ENCODE measurements at places on chromosomes 3 and 15.

DNA sequence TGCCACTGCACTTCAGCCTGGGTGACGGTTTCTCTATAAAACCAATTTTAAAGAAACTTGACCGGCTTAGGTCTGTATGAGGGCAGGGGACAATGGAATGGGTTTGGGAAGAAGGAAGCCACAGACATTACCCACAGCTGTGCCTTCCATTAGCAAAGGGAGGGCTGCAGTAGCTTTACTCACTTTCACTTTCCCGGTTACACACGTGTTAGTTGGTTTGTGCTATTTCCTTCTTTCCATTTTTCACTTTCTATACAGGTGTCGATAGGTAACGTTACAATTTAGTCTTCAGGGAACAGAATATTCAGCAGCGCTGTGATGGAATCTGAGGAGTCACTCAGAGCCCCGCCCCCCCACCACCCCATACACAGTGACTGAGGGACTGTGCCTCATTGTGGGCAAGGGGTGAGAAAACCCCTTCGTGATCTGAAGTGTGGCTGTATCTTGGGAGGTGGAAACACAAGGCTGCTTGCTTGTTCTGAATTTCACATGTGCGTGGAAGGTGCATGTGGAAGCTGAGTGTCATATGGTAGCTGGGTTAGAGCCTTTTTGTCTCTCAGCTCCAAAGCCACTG is 44.8 kb upstream of the RPL32 start:
- no peak for DNase-seq

DNA sequence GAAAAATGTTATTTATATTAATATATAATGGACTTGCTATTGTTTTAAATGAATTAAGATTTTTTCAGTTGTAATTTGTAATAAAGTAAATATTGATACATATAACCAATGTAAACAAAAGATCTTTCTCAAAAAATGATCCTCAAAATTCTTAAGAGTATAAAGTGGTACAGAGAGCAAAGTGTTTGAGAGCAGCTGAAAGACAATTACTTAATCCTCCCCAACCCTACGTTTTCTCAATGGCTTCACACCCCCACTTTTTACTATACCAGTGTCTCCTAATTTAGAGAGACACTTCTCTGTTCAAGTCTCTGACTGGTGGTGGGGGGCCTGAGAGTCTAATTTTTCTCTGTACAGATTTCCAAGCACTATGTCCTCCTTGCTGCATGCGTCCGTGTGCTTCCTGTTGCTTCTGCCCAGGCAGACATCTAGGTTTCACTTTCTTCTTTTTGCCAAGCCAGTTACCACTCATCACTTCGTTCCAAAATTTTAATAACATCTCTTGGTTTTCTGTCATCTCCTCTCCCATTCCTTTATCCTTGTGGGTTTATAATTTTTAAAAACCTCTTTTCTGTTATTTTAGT is 276.3 kb upstream of the DNAJC19 start:
- DNase-seq = no peak

- DNase-seq = no peak
Observed at GRCh38 chr3:101861212-101861788, 12.0 kb downstream of the NFKBIZ start.

DNA sequence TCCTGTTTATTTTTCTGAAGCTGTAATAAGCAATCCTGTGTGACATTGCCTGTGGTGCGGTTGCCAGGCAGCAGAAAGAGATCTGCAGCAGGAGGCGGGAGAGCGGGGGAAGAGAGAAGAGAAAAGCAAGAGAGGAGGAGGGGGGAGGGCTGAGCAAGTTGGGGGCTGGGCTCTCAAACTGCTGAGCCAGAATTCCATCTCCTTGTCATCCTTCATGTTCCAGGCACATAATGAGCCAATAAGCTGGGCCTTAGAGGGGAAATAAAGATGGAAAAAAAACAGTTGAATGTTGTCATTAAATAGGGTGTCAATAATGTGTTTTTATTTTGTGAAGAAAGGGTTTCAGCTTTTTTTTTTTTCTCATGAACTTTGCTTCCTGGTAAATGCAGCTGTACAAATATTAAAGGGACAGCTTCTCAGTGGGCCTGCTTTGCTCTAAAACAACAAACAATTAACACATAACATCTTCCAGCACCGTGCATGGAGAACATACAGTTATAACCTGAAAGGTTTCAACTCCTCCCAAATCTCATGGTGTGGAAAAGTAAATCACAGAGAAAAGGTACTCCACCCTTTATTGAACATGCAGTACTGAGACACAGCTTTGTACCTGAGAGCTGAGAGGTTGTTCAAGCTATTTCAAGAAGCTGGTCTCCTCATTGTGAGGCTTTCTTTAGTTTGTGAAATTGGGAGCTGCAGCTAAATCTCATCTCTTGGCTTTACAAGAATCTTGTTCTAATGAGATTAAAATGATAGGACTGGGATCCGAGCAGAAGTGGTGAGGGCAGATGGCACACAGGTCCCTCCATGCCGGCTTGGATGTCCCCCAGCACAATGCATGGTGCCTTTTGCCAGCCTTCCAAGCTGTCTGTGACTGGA is 451.1 kb upstream of the KCNMB2 start:
- DNase-seq = peak; percentile 89

DNA sequence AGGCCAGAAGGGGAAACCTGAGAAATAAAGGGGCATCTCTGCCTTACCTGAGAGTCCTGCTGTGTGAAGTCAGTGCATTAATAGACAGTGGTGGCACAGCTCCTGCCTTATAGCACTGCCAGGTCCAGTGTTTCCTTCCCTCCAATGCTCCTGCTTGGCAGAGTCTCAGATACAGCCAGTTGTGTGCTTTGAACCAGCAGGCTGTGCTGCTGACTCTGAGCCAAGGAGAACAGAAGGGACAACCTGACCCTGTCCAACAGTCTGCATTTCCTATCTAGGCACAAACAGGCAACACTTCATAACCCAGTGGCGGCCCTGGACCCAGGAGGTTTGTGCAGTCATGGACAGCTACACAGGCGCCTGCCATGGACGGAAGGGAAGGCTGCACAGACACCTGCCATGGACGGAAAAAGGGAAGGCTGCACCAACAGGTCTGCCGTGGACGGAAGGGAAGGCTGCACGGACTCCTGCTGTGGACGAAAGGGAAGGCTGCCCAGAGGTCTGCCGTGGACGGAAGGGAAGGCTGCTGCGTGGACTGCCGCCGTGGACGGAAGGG is 33.9 kb upstream of the PLXNA1 start:
- no peak for DNase-seq

GRCh38 chr15:31272558-31273257 is 53.9 kb upstream of the KLF13 start:
- DNase-seq = no peak
